ENCODE measurements at places on chromosomes 11 and 22.

- DNase-seq: no peak
These were observed 49.3 kb upstream of the WNT7B start for GRCh38 chr22:46025973-46026898.

GRCh38 chr11:64762277-64762673 lies 2.5 kb upstream of the PYGM start:
- no peak for DNase-seq

DNA sequence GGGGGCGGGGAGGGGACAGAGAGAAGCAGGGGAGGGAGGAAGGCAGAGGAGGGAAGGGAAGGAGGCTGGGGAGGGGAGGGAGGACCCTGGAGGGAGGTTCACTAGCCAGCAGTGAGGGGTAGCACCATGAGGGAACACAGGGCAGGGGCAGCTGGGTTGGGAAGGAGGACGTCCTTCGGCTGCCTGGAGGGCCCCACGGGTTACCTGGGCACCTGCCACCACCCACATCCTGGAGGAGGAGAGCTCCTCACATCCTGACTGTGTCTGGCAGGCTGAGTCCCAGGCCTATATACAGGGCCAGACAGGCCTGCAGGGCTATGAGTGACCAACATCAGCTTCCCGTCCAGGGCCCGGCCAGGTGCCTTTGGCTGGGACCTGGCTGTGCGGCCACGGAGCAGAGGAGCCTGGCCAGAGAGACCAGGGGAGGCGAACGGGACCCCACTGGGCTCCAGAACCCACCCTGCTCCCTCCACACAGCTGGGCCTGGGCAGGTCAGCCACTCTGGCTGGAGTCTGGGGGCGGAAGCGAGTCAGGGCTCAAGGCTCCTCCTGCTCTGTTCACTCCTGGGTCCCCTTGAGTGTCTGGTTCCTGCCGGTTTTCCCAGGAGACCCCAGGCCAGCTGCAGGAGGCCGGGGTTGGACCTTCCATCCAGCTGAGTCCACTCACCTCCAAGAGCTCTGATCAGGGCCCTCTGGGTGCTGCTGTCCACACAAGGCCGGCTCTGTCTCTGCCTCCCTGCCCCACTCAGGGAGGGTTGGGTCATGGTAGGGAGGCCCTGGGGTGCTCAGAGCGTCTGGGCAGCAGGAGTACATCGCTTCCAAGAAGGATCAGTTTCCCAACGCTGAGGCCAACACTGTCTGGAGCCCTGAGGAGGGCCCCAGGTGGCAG lies 677.7 kb downstream of the BRD1 start:
- no peak for DNase-seq

DNA sequence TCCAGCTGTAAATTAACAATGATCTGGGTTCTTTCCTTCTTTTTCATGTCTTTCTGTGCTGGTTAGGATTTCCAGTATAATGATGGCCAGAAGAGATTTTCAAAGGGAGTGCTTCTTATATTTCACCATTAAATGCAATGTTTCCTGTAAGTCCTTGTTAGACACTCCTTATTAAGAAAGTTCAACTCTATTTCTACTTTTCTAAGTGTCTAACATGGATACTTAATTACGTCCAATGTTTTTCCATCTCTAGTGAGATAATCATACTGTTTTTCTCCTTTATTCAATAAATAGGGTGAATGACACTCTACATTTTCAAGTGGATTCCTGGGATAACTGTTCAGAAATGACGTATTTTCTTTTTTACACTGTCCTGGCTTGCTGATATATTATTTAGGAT lies 49.8 kb downstream of the CDON start:
- DNase-seq: no peak

GRCh38 chr22:26689513-26690301 lies 32.3 kb downstream of the MIAT start:
- no peak for DNase-seq

DNA sequence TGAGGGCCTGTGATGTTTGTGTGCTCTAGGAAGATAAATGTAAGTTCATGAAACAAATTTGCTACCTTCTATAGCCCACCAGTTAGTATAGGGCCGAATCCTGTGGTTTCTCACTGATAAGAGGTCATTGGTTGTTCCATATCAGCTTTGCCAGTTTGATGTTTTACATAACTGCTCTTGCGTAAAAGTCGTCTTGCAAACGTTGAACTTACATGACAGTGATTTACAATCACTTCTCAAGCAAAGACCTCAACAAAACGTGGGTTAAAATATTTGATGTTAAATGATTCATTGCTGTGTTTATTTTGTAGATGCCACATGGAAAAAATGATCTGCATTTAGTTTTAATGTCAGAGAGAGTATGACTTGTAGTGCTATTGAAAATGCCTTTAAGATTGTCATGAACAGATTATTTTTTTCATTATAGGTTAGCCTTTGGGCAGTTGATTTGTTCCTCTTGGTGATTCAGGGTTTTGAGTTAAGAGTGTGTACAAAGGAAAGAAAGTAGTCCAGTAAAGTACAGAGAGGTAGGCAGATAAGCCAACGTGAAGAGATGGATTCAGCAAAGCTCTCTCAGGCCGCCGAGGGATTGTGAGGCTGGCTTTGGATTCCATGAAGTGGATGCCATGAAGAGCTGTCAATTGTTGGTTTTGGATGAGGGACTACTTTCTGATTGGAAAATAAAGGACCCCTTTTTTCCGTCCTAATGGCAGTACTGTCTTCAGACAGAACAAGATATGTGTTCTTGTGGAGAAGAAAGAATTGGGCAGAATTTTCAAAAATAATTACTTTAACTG lies 2.6 kb downstream of the EWSR1 start:
- DNase-seq: no peak

DNA sequence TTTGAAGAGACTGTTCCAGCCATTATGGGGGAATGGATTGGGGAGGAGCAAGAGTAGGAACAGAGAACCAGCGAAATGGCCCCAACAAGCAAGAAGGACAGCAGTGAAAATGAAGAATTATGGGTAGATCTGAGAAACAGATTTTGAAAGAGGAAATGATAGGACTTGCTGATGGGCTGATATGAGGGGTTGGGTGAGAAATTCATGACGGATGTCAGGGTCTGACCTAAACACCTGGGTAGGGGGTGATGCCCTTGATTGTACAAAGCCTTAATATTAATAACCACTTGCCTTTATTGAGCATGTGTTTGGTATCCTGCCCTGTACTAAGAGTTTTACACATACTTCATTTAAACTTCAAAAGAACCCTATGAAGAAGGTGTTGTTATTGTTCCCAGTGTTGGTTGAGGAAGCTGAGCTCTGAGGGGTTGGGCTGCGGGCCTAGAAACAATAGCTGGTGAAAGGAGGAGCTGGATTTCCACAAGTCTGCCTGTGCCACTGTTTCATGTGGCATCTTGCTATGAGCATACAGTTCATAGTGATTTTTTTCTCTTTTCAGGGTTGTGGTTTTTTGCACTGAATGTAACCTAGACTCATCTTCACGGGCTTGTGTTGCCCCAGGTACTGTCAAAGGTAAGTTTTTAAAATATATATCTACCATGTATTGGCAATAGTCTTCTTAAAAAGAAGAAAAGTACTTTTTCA lies 61.1 kb upstream of the TNRC6B start:
- no peak for DNase-seq
